Left ventricle myocardium superior (tissue), 1 donor: ENCODE measurements at places on chromosomes 16 and 17. TPM values are rescaled to one million over a fixed set of nuclear protein-coding genes. Genes with fewer than 3 reads are reported as not detected.
A peak's percentile ranks its signal among the peaks of the same experiment; 100 is the strongest.

DNA sequence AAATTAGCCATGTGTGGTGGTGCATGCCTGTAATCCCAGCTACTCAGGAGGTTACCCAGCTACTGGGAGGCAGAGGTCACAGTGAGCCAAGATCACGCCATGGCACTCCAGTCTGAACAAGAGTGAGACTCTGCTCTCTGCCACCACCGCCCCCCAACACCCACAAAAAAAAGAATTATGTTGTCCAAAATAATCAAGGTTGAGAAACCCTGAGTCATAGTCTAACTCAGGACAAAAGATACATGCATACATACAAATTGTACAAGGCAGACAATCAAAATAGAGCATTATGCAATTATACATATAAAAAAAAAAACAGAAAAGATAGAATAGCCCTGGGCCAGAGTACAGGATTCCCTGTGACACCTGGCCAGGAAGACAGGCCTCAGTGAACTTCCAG, 6.6 kb upstream of the KPNB1 start:
- no peak for DNase-seq

- DNase-seq = no peak
These were observed 79.5 kb upstream of the PLCG2 start for GRCh38 chr16:81699596-81699995.

The PLD6 gene
- total RNA-seq = 11.5 TPM

- DNase-seq = no peak
These were observed 8.9 kb downstream of the DUS2 start for GRCh38 chr16:68031951-68032350.

- peak; percentile 58 for DNase-seq
These were observed 2.3 kb upstream of the SOX9 start for GRCh38 chr17:72118335-72119076.

The CDH5 gene
- total RNA-seq = 55.0 TPM

- no peak for DNase-seq
These were observed 10.3 kb upstream of the LGALS9 start for GRCh38 chr17:27620721-27621120.

- no peak for DNase-seq
These were observed 136.1 kb downstream of the SPACA3 start for GRCh38 chr17:33127706-33128105.

- no peak for DNase-seq
These were observed 194.0 kb downstream of the SALL1 start for GRCh38 chr16:50957056-50957455.

- no peak for DNase-seq
These were observed 731 bp upstream of the EXOC7 start for GRCh38 chr17:76104140-76104895.

DNA sequence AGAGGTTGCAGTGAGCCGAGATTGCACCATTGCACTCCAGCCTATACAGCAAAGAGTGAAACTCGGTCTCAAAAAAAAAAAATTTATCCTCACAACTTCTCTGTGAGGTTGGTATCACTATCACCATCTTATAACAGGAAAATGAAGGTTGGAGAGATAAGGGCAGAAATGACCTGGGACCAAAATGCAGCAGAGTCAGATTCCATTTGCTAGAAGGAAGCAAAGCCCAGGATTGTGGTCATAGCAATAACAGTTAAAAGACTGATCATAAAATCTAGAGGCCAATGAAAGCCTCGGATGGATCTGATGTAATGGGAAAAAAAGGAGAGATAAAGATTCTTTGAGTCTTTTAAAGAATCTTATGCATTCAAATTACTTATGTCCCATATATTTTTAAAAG, 69.6 kb upstream of the TEKT1 start:
- no peak for DNase-seq

DNA sequence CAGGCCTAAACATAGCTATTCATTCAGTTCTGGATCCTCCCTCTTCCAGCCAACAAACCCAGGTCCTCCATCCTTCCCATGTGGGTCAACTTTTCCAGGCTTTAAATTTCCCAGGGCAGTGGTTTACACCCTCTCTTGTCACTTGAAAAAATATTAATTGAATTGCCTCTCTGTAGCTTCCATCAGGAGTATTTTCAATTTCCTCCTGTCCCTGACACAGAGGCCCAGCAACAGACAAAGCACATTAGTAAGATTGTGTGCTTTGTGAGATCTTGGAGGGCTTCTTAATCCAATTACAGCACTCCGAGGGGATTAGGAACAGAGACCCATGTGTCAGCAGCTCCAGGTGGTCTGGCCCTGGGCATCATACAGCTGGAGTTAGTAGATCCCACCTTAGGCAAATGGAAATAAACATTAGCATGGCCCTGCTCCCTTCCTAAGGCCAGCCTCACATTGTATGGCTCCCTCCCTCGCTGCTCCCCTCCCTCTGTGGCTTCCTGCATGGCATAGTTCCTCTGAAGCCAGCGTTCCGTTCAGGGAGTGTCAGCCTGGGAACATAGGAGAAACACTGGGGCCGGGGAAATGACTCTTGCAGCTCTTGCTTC, 132.7 kb upstream of the HSBP1 start:
- DNase-seq = no peak
